Activated T-cell treated with anti-CD3 and anti-CD28 coated beads for 48 hours (primary cell): ENCODE measurements at places on chromosomes 3 and 15.

GRCh38 chr3:94336046-94336753 is 273.3 kb downstream of the NSUN3 start:
- no peak for DNase-seq

DNA sequence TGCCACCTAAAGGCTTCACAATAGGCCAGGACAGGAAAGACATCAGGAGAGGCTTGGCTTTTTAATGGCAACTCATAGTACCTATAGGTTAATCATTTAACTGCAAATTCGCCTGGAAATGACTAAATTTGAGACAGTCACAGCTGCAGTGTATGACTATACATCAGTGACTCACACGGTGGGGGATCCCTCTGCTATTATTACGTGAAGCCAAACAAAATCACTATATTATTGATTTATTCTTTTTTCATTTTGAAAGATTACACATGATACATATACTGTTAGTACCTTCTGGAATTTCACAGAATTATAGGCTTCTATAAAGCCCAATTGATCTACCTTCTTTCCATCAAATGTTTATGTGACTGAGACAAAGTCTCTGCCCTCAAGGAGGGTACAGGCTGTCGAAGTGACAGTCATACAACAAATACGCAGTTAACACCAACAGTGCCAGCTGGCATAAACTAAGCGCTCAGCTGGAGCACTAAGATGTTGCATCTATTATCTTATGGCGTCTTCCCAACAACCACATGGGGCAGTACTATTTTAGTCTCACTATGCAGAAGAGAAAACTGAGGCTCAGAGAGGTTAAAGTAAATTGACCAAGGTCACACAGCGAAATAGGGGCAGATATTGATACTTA is 82.0 kb upstream of the LMOD3 start:
- DNase-seq, result no peak

DNA sequence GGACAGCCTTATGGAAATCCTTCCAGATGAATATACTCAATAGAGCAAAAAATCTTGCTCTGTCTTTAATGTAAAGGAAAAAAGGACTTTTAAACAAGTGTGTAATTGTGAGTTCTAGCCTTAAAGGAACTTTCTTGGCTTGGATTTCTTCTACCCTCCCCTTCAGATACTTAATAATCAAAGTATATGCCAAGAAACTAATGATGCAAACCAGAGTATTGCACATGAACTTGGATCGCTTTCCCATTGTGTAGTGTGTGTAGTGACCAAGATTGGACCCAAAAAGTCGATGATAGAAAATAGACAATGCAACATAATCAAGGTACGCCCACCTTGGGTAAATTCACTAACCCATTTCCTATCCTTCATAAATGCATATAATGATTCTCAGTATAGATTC is 123.8 kb downstream of the TIGIT start:
- no peak for DNase-seq

- no peak for DNase-seq
Measured at GRCh38 chr3:107346564-107346963, 30.7 kb upstream of the CCDC54 start.

DNA sequence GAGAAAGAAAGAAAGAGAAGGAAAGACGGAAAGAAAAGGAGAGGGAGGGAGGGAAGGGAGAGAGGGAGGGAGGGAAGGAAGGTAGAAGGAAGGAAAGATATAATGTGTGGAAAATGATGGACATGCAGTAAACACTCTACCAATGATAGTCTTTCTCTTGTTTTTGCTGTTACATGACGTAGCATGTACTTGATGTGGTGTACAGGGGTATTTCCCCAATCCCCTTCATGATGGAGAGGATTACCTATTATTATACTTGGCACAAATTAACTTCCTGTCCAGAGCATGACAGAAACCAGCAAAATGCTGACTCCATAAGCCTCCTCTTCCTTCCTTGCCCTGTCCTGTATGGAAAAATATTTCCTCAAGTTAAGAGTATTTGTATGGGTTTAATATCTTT is 124.4 kb downstream of the B3GALNT1 start:
- no peak for DNase-seq

DNA sequence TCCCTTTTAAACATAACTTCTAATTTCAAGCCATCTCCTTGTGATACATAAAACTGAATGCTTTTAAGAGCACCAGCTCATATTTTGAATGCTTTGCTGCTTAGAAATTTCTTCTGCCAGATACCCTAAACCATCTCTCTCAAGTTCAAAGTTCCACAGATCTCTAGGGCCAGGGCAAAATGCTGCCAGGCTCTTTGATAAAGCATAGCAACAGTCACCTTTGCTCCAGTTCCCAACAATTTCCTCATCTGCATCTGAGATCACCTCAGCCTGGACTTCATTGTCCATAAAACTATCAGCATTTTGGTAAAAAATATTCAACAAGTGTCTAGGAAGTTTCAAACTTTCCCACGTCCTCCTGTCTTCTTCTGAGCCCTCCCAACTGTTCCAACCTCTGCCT is 17.5 kb downstream of the OSTN start:
- no peak for DNase-seq

GRCh38 chr15:59609730-59610712 is 1.6 kb upstream of the GCNT3 start:
- no peak for DNase-seq
